ENCODE measurements at places on chromosomes 16 and 17. TPM values are rescaled to one million over a fixed set of nuclear protein-coding genes. Genes with fewer than 3 reads are reported as not detected.

SNRNP25 gene
- 9.5 TPM for total RNA-seq

GRCh38 chr17:2936771-2937321, 126.6 kb downstream of the OR1D5 start:
- DNase-seq = no peak

GRCh38 chr16:57611706-57612105, 16.7 kb upstream of the ADGRG1 start:
- DNase-seq = no peak

DNA sequence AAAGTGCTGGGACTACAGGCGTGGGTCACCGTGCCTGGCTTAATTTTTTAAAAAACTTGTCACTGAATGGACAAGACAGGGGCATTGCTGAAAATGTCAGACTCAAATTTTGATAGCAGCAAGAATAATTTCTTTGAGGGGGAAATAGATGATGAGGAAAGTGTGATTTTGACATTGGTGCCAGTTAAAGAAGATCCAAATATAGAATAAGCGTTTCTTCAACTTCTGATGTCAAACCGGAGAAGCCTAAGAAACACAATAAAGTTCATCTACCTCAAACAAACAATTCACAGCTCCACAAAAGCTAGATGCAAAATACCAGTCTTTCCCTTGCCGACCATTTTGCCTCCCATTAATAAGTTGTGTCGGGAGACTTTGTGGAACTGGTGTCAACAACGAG, 4.5 kb downstream of the MT1X start:
- DNase-seq = no peak

- no peak for DNase-seq
Measured at GRCh38 chr16:28597692-28598261, 927 bp upstream of the SULT1A2 start.

TMEM114 gene
- not detected for total RNA-seq

KCNJ12 gene
- 4.1 TPM for total RNA-seq

TMEM100 gene
- total RNA-seq = 36.0 TPM

- DNase-seq = no peak
Measured at GRCh38 chr16:13560151-13560550, 359.8 kb upstream of the ERCC4 start.

GRCh38 chr17:46851029-46851741, at the start of gene WNT9B:
Gene WNT9B, plus strand, starts transcription at chr17:46851583. Its CDS starts 56 bp downstream, at chr17:46851639.
- no peak for DNase-seq

GRCh38 chr16:56460101-56460500, 8.7 kb downstream of the OGFOD1 start:
- no peak for DNase-seq

GRCh38 chr17:79041041-79041570, 17.1 kb downstream of the C1QTNF1 start:
- no peak for DNase-seq

GRCh38 chr16:66935314-66936011, at the start of gene CES2:
Gene CES2, plus strand, starts transcription at chr16:66935516. Its CDS starts 120 bp downstream, at chr16:66935636.
- no peak for DNase-seq

TBC1D26 gene
- total RNA-seq = 1.3 TPM

DNA sequence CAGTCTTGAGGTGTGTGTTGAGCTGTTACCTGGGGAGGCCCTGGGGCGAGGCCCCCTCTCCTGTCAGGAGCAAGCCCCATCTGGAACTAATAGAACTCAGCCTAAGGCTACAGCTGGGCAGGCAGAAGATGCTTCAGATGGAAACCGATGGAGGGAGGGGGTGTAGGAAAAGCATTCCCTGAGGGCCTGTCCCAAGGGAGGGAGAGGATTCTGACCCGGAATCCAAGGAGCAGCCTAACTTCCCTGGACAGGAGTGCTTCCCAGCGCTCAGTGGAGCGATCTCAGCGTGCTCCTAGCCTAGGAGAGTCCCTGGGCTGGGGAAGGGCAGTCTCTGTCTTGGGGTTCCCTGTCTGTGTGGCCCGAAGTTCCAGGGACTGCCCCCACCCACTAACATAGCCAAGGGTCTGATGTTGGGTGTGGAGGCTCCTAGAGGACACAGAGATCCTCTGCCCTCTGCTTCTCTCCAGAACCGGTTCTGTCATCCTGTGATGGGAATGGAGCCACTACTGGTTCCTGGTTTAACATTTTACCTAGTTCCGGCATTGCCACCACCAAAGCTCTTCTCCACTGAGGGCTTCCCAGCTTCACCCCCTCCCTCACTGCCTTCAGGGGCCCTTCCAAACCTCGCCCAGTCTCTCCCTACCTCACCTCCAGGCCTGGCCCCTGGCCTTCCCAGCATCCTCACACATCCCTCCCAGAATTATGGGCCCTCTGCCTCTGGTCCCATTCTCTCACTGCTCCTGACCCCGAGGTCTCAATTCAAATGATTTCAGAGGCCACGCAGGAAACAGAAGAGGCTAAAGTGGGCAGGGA, 58.7 kb downstream of the RTN4RL1 start:
- DNase-seq = no peak

GRCh38 chr16:3879887-3880564, 487 bp downstream of the CREBBP start:
- DNase-seq = no peak

CORO7 gene
- total RNA-seq = 13.7 TPM

- DNase-seq = no peak
Measured at GRCh38 chr16:1054660-1055556, 17.6 kb upstream of the SSTR5 start.

ADAD2 gene
- 0.21 TPM for total RNA-seq

DNA sequence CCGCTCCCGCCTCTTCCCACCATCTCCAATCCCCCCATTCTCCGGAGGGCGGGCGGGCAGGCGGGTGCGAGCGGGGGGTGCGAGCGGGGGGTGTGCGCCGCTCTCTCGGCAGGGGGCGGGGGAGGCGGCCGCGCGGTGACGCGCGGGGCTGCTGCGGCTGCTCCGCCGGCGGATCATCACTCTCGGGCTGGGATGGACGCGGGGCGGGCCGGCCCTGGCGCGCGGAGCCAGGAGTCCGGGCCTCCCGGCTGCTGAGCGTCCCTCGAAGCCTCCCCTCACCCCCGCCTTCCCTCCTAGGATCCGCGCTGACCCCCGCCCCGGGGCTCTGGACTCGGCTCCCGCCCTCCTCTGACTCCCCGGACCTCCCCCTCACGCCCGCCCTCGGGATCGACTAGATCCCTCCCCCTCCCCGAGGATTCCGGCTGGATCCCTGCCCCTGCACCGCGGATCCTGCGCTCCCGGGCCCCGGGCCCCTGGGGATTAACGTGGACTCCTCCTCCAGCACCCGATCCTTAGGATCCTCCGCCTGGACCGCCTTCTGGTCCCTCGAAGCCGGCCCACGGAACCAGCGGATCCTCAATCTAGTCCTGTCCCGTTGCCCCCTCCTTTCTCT, 946 bp upstream of the TMEM256 start:
- DNase-seq = no peak

KRTAP2-3 gene
- not detected for total RNA-seq

GRCh38 chr16:67547423-67548264, 14.7 kb upstream of the CTCF start:
- DNase-seq = no peak

DNA sequence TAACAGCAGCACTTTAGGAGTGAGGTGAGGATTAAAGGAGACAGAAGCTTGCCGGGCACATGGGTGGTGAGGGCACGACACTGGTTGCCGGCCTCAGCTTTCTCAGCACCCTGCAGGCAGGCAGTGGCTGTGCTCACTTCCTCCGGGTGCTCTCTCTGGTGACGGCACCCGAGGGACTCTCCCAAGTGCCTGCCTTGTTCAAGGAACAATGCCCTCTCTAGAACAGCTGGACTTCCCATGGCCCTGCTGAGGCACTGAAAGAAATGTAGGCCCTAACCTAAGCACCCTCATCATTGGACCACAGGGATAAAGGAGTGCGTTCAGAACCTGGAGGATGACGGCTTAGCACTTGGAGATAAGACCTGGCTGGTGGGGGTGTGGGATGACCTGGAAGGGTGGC, 72.7 kb downstream of the N4BP1 start:
- DNase-seq = no peak

EVPLL gene
- 0.90 TPM for total RNA-seq

- no peak for DNase-seq
Measured at GRCh38 chr17:1752425-1753262, 9.2 kb upstream of the SERPINF1 start.

GRCh38 chr17:14340857-14341754, 40.2 kb downstream of the HS3ST3B1 start:
- no peak for DNase-seq

PIPOX gene
- total RNA-seq = 4.0 TPM

DNA sequence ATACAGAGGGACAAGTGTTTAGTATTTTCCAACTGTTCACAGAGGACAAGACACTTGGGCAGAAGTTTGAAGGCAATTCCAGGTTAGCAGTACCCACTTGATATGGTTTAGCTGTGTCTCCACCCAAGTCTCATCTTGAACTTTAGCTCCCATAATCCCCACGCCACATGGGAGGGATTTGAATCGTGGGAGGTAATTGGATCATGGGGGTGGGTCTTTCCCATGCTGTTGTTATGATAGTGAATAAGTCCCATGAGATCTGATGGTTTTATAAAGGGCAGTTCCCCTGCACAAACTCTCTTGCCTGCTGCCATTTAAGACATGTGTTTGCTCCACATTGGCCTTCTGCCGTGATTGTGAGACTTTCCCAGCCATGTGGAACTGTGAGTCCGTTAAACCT, 668.9 kb downstream of the MAF start:
- no peak for DNase-seq

GRCh38 chr17:50766222-50767023, 895 bp downstream of the ANKRD40CL start:
- no peak for DNase-seq

- DNase-seq = no peak
Measured at GRCh38 chr17:76542984-76543383, 3.1 kb downstream of the PRCD start.

ADGRG3 gene
- total RNA-seq = 1.2 TPM

DNA sequence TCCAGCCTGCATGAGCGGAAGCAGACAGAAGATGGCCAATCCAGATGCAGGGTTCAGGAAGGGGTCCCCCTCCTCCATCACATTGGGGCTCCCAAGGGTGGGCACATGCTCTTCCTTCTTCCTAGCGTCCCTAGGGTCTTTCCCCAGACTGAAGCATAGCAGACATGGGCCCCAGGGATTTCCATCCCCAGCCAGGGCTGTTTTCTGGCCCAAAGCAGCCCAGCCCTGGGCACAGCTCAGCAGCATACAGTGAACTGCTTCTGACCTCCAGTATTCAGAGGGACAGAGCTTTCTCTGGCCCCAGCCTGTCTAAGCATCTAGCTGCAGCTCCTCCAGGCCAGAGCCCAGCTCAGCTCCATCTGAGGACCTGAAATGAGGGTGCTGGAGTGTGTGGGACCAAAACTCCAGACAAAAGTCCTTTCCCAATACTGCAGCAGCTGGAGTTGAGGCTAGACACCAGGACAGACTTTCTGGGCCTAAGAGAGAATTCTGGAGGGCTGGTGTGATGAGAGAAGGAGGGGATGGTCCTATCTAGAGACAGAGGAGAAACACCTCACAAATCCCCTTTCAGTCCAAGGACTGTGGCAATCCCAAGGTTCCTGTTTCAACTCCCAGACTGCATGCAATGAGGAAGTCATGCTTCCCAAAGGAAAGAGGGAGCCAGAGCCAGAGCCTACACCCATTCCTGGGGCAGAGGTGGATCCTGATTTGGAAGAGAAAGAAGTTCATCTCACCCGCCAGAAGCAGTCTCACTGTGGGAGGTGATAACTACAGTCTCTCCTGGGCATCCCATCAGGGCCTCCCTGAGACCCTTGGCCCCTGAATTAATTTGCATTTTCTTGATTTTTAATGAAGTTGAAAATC, 4.5 kb upstream of the FOXN1 start:
- no peak for DNase-seq

DNA sequence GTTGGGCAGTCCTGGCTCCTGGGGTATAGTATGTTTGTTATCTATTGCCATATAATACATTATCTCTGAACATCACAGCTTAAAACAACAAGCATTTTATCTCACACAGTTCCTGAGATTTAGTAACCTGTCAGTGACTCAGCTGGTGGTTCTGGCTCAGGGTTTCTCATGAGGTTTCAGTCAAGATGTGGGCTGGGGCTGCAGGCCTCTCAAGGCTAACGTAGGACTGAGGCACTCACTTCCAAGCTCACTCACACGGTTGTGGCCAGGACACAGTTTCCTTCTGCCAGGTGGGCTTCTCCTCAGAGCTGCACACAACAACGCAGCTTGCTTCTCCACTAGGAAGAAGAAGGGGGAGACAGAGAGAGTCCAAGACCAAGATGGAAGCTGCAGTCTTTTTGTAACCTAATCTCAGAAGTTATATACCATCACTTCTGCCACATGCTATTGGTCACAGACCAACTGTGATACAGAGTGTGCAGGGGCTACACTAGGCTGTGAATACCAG, 10.3 kb upstream of the MED13 start:
- no peak for DNase-seq

GRCh38 chr16:49708491-49708890, 147.4 kb downstream of the ZNF423 start:
- no peak for DNase-seq

DNA sequence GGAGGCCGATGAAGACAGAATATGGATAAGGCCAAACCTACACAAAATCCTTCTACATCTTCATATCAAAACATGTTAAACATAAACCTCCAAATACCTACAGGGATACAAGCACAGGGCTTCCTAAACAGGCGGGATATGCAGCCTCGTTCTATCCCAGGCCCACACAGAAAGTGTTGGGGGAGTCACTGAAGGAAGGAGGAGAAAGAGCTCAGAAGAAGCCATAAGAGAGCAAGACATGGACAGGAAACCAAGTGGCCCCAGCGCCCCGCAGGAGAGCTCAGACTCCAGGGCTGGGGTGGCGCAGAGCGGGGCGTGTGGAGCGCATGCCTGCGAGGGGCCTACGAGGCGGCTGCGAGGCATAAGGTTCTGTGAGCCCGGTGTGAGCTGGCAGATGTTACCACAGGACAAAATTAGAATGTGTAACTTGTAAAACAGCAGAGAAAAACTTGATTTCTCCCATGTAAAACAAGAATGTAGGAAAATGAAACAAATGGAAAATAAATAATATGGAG, 11.0 kb upstream of the FASN start:
- no peak for DNase-seq

GRCh38 chr16:25092441-25092840, 19.1 kb upstream of the LCMT1 start:
- DNase-seq = no peak

GRCh38 chr16:50581845-50582244, 33.6 kb downstream of the NKD1 start:
- no peak for DNase-seq
